ENCODE measurements at places on chromosomes 5 and 9.

- no peak for DNase-seq
Measured at GRCh38 chr9:2545881-2546490, 75.6 kb upstream of the VLDLR start.

DNA sequence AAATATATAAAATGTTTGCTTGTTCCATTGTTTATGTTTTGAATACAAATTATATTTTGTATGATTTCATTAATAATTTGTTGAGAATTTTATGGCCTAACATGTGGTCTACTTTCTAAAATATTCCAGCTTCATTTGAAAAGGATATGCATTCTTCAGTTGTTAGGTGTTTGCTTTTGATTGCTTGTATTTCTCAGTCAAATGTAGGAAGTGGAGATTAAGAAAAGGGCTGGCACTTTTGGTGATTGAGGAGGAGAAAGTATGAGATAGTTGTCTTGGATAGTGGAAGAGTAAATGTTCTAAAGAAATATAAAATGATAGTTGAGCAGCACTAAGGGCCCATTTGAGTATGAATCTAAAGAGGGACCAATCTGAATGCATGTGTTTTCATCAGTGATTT is 23.1 kb downstream of the JAK2 start:
- no peak for DNase-seq

- no peak for DNase-seq
Measured at GRCh38 chr5:170115925-170116324, 10.2 kb downstream of the FOXI1 start.

DNA sequence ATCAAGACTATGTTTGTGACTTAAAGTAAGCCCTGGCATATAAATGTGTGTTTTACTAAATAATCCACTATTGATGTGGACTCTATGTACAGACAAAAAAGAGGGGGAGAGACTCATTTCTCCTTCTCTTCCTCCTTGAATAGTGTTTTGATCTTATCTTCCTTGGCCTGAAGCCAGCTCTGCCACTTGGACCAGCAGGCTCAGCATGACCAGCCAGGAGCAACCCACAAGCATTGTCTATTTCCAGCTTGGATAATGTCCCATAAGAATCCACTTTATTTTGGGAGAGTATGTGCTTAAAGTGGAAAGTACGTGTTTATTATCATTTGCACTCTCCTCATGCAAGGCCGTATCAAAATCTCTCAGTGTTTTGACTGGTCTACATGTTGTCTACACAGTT is 23.8 kb upstream of the SLC46A2 start:
- DNase-seq = no peak

Measured in activated CD4-positive, alpha-beta T cell treated with anti-CD3 and anti-CD28 coated beads for 48 hours (primary cell).